LHCN-M2 (cell line): ENCODE measurements at places on chromosomes 7 and 10. TPM values are rescaled to one million over a fixed set of nuclear protein-coding genes. Genes with fewer than 3 reads are reported as not detected.

GRCh38 chr10:74328388-74328787, 177.4 kb downstream of the ADK start:
- DNase-seq = no peak

- no peak for DNase-seq
Measured at GRCh38 chr7:144941127-144941526, 105.3 kb upstream of the TPK1 start.

GRCh38 chr10:123021517-123021916, 12.7 kb downstream of the ACADSB start:
- DNase-seq = peak; percentile 14

DNA sequence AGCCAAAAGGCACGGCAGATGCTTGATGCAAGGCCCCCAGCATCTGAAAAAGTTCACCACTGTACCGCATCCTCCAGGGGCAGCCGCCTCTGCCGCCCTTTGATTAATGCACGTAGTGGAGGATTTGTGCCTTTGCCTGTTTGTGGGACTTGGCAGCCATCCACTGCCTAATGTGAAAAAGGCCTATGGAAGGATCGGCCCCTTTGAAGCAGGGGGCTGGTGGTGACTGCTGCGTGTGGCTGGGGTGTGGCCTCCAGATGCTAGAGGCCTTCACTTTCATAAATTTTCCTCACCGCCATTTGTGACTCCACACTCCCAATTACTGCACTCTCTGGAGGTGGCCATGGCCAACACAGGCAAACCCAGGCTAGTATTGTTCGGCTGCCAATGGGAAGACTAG, 226.0 kb downstream of the BMPER start:
- no peak for DNase-seq

DNA sequence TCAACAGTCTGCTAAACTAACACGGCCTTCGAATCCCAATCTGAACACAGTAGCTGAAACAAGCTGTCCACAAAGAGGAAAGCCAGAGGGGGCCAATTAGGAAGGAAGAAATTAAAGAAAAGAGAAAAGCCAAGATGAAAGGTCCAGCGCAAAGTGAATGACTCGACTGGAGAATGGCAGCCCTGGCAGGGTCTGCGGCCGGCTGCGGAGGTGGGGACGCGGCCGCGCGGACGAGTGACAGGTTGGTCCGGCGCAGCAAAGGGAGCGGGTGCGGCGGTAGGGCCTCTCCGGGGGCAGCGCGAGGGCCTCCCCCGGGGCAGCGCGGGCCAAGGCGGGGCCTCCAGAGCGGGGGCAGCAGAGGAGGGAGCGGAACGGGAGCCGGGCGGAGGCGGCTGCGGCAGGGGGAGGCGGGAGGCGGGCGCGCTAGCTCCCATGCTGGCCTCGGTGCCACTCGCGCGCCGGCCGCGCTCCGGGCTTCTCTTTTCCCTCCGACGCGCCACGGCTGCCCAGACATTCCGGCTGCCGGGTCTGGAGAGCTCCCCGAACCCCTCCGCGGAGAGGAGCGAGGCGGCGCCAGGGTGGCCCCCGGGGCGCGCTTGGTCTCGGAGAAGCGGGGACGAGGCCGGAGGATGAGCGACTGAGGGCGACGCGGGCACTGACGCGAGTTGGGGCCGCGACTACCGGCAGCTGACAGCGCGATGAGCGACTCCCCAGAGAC, at the start of gene VWC2:
TSS of gene VWC2 (plus strand) at position 421 of the 718 bp plus-strand sequence. CDS start 1,798 bp downstream, outside the sequence.
- no peak for DNase-seq

- no peak for DNase-seq
Measured at GRCh38 chr10:105585753-105586152, 944.7 kb downstream of the SORCS3 start.

DPYSL4 gene
- 21.9 and 22.4 TPM in 2 replicates for total RNA-seq
